Skeletal muscle cell (primary cell): ENCODE measurements at places on chromosomes 13 and 19.

GRCh38 chr19:38805180-38805579 lies 7.6 kb downstream of the LGALS4 start:
- DNase-seq = no peak

- DNase-seq = no peak
Measured at GRCh38 chr13:95552539-95553441, at the start of gene CLDN10. CLDN10 (plus strand) TSS chr13:95552720; CDS start chr13:95552754, 34 bp downstream.

- no peak for DNase-seq
Measured at GRCh38 chr13:40113643-40114304, 458.3 kb downstream of the COG6 start.

DNA sequence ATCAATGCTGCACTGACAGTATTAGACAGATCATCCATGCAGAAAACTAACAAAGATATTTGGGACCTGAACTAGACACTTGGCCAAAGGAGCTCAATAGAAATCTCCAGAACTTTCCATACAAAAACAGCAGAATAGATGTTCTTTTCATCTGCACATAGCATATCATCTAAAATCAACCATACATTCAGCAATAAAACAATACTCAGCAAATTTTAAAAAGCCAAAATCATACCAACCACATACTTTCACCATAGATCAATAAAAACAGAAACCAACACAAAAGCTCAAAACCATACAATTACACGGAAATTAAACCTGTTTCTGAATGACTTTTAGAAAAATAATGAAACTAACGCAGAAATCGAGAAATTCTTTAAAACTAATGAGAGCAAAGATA lies 592.6 kb downstream of the SLITRK5 start:
- no peak for DNase-seq

DNA sequence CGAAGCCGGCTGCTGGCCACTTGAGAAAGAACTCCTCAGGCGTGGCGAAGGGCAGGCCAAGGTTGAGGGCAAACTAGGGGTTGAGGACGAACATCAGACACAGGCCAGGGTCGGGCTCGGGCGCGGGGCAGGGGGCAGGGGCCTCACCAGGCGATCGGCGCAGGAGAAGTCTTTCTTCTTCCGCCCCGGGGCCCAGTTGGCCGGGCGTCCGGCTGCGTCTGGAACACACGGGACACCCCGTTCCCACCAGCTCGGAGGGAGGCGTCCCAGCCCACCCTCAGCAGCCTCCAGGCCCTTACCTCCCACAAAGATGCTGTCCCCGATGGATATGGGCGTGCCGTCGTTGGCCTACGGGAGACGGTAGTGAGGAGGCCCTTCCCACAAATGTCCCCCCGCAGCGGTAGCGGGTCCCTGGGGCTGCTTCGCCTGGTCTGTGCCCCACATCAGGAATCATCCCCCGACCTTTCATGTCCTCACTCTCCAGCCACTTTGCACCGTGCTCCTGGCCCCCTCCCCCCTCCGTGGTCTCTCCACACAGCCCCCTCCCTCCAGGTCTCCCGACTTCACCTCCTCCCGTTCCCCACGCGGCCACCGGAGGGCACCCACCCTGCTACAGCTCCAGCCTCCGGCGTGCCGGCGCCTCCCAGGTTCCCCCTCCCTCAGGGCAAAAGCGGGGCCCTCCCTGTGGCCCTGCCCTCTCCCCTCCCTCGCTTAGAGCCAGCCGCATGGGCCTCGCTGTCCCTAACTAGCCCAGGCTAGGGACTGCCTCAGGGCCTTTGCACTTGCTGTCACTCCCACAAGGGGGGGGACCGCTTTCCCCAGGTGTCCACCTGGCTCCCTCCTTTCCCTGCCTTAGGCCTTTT lies 4.8 kb downstream of the PNKP start:
- no peak for DNase-seq

GRCh38 chr19:12996406-12997094 lies 1.3 kb downstream of the NFIX start:
- DNase-seq = no peak

- no peak for DNase-seq
Measured at GRCh38 chr19:48999481-49000325, 6.0 kb downstream of the RUVBL2 start.

- DNase-seq = no peak
Measured at GRCh38 chr13:46893221-46893740, 3.6 kb downstream of the HTR2A start.

GRCh38 chr19:48560095-48560530 lies 8.1 kb downstream of the SULT2B1 start:
- DNase-seq = no peak

- DNase-seq = peak; percentile 52
Measured at GRCh38 chr13:40589285-40590109, 76.9 kb downstream of the FOXO1 start.

GRCh38 chr13:50094615-50095293 lies 79.5 kb downstream of the KCNRG start:
- no peak for DNase-seq

GRCh38 chr19:17327654-17328516 lies 6.8 kb downstream of the ANO8 start:
- no peak for DNase-seq

- DNase-seq = peak; percentile 67
Measured at GRCh38 chr19:43450545-43450997, 14.8 kb downstream of the LYPD3 start.

GRCh38 chr13:110407531-110407930 lies 100.4 kb downstream of the COL4A2 start:
- no peak for DNase-seq
